ENCODE measurements at places on chromosomes 11 and 22.

DNA sequence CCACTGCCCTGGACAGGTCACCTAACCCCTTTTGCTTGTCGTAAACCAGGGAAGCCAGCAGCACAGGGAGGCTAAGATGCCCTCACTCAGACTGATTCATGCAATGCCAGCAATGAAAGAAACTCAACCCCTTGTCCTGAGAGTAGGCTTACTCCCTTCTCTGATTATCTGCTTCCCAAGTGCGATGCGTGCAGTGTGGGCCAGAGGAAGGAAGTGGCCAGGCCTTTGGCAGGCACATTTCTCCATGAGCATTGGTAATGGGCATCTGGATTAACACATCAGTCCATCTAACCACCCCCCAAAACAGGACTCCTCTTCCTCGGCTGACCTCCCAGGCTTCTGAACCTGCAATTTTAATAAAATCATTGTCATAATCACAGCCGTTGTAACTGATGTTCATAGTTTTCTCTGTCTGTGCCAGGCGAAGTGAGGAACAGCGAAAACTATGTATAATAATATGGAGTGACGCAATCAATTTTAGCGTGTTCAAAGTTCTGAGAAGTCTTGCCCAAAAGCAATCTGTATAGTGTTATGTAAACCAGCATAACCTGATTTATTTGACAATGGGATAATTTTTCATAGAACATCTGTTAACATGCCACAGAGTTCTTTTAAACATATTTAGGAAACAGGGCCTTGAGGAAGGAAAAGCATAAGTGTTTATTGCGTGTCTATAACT, 33.9 kb downstream of the TST start:
- no peak for DNase-seq

DNA sequence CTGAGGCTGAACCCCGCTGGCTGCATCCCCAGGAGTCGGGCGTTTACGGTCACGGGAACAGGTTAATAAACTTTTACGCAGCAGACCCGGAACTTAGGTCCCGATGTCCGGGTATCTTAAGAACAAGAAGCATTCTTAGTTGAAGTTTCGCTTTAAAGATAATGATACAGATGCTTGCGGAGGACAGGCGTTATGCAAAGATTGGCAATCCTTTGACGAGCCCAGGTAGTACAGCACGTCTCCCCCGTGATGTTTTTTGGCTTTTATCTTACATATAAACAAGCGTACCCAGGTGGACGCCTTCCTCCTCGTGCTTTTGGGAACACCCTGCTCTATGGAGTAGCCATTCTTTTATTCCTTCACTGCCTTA, 871 bp upstream of the TOLLIP start:
- no peak for DNase-seq

DNA sequence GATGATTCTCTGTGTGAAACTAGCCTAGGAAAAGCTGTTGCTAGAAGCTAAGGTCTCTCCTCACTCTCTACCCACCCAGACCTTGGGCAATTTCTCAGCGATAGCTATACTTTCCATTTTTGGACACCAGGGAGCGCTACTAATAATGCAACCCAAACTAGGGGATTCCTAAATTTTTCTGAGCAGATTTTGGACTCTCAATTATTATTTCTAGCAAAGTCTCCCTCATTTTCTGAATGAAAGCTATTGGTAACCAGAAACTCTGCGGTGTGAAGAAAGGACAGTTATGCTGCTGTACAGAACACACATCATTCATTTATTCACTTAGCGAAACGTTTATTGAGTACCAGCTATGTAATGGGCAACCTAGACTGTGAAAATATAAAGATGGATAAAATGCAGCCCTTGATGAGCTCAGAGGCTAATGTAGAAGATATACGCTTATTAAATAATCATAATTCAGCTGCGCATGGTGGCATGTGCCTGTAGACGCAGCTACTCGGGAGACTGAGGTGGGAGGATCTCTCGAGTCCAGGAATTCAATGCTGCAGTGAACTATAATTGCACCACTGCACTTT, 6.1 kb upstream of the STIM1 start:
- no peak for DNase-seq

- no peak for DNase-seq
These were observed 17.6 kb upstream of the TMA7B start for GRCh38 chr22:39942439-39943230.

DNA sequence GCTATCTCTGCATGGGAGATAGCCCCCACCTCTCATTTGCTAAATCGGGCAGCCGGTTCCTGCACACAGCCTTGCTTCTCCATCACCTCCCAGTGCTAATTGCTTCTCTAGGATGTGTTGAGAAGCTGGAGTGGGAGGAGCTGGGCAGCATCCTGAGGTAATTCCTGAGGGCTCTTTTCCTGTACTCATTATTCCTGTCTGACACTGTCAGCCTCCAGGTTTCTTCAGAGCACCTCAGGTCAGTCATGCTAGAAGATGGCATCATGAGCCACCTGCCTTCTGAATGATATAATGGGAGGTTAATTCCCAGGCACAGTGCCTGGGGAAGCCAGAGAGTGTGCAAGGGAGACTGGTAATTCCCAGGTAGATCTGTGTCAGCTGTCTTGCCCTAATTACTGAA, 133.0 kb downstream of the RAB38 start:
- no peak for DNase-seq

DNA sequence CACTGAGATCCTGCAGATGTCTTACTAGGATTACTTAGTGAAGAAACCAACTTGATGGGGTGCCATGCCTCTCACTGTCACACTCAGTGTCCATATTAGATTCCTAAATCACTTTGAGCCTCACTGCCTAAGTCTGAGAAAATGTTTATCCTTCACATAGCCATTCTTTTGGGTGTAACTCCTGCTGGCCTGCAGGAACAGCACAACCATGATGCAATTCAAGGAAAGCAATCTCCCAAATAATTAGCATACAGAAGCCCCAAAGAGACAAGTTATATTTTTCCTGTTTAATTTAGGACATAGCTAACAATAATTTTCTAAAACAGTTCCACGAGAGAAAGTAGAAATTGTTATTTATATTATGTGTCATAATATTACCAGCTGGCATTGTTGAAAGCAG, 655.5 kb downstream of the KCNA4 start:
- DNase-seq: no peak

GRCh38 chr11:2524446-2525165, 79.8 kb downstream of the KCNQ1 start:
- no peak for DNase-seq
